ENCODE measurements at places on chromosomes 3 and 15.

- DNase-seq: no peak
These were observed 250.5 kb downstream of the ADAMTSL3 start for GRCh38 chr15:83904107-83905040.

GRCh38 chr3:57826245-57826951, 70.3 kb downstream of the SLMAP start:
- no peak for DNase-seq

DNA sequence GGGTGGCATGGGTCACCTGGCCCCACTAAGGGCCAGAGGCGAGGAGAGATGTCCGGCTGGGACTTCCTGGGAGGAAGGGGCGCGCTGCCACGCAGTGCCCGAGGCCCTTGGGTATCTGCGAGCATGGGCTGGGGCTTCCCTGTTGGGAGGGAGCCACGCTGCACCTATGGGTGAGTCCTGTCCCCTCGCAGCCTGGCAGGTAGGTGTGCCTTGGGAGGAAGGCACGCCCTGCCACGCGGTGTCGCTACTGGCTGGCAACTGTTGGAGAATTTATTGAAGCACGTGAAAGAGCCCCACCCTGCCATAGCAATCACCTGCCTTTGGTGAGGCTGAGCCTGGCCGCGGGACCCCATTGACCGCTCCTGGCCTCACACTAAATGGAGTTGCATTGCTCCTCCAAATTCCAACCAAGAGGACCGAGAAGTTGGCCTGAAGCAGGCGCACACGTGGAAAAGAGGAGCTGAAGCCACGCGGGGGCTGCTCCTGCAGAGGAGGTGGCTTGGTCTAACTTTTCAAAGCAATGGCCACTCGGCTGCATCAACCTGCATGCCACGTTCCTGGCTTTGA, 134.2 kb downstream of the TJP1 start:
- DNase-seq: no peak

DNA sequence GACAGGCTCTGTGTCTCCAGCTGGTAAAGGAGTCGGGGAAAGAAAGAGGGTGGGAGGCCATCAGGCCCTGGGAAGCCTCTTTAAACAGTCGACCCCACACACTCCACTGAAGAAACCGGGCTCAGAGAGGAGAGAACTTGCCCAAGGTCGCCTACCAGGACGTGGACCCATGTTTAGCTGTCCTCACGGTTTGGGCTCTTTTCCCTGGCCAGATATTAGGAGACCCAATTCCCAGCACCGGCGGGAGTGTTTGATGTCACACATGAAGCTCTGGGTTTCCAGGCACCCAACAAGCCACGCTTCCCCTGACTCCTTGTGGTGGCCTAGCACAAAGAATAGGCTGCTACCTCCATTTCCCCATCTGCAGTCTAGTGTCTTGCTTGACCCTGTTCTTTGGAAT, 52.2 kb upstream of the GRIP2 start:
- no peak for DNase-seq

GRCh38 chr15:48915861-48916260, 37.9 kb downstream of the EID1 start:
- DNase-seq: no peak

- no peak for DNase-seq
These were observed 192.0 kb downstream of the GHSR start for GRCh38 chr3:172256101-172256734.
